Keratinocyte (primary cell): ENCODE measurements at places on chromosomes 1 and 21. TPM values are rescaled to one million over a fixed set of nuclear protein-coding genes. Genes with fewer than 3 reads are reported as not detected.

The NCAM2 gene
- polyA plus RNA-seq, result 0.02 to 0.23 TPM (median 0.16 TPM) in 3 replicates

The RAB3B gene
- polyA plus RNA-seq, result 1.2 to 4.7 TPM (median 2.6 TPM) in 3 replicates

The RAB13 gene
- polyA plus RNA-seq, result 38.3 to 87.1 TPM (median 69.8 TPM) in 3 replicates

The OTUD7B gene
- 6.5 to 8.9 TPM (median 8.7 TPM) in 3 replicates for polyA plus RNA-seq

GRCh38 chr1:184866586-184866985 lies 107.7 kb downstream of the NIBAN1 start:
- peaks cover 5% of the 10 kb centered on the region for H3K27me3 ChIP-seq
- H3K27ac ChIP-seq, result no peak overlapping the region
- H3K36me3 ChIP-seq, result no peaks in the 10 kb centered on the region
- H3K4me3 ChIP-seq, result no peak overlapping the region
- H3K4me1 ChIP-seq, result peaks cover 13% of the 10 kb centered on the region

- no peak overlapping the region for H3K4me3 ChIP-seq
- no peaks in the 10 kb centered on the region for H3K27me3 ChIP-seq
Measured at GRCh38 chr1:83822208-83822607, 176.7 kb downstream of the TTLL7 start.

GRCh38 chr1:37945743-37946702 lies 830 bp downstream of the INPP5B start:
- no peak for DNase-seq
- no peaks in the 10 kb centered on the region for H3K36me3 ChIP-seq
- H3K27me3 ChIP-seq, result no peaks in the 10 kb centered on the region
- no peaks in the 10 kb centered on the region for H3K4me1 ChIP-seq
- no peak overlapping the region for H3K4me3 ChIP-seq

DNA sequence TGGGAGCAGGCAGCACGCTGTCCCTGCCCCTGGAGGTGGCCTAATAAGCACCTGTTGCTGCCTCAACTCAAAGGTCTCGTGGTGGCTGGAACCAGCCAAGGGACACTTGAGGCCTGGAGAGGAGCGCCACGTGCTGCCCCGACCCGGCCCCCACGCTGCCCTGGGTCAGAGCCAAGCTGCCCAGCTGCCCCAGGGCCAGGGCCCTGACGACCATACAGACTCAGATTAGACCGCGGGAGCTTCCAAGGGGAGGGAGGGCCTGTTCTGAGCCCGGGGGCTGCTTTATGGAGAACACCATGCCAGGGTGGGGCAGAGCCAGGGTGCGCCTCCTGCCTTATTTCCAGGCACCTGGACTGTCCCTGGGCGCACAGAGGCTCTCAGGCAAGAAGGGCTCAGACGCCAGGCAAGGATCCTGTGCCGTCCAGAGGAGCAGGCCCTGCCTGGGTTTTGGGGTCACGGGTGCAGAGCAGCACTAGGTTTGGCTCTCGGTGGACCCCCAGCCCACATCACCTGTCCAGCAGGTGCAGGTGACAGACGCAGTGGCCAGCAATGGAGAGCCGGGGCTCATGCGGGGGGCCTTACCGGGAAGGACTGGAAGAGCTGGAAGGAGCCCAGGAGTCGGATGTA lies 18.6 kb downstream of the KRTAP10-1 start:
- H3K27ac ChIP-seq, result no peak overlapping the region
- no peak for DNase-seq
- H3K4me1 ChIP-seq, result no peaks in the 10 kb centered on the region
- no peaks in the 10 kb centered on the region for H3K36me3 ChIP-seq

GRCh38 chr1:211493876-211494653 lies 2.1 kb upstream of the RD3 start:
- H3K27me3 ChIP-seq, result peaks cover 37% of the 10 kb centered on the region
- no peaks in the 10 kb centered on the region for H3K36me3 ChIP-seq
- H3K4me3 ChIP-seq, result no peak overlapping the region
- DNase-seq, result no peak

DNA sequence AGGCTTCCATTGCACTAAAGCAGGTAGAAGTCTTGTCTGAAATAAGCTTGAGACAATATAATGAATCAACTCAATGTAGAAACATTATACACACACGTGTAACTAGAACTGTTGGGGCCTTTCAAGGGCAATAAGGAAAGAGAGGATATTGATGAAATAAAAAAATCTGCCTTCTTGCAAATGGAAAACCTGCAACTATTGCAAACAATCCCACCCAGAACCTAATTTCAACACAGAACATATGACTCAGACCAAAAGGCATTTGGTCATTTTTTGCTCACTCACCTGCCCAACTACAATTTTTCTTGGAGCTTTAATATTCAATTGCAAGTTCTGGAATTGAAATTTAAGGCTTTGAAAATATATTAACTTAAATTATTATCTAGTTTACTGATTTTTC lies 900.1 kb downstream of the TTLL7 start:
- H3K27me3 ChIP-seq, result no peaks in the 10 kb centered on the region
- H3K36me3 ChIP-seq, result no peaks in the 10 kb centered on the region
- H3K4me3 ChIP-seq, result no peak overlapping the region

DNA sequence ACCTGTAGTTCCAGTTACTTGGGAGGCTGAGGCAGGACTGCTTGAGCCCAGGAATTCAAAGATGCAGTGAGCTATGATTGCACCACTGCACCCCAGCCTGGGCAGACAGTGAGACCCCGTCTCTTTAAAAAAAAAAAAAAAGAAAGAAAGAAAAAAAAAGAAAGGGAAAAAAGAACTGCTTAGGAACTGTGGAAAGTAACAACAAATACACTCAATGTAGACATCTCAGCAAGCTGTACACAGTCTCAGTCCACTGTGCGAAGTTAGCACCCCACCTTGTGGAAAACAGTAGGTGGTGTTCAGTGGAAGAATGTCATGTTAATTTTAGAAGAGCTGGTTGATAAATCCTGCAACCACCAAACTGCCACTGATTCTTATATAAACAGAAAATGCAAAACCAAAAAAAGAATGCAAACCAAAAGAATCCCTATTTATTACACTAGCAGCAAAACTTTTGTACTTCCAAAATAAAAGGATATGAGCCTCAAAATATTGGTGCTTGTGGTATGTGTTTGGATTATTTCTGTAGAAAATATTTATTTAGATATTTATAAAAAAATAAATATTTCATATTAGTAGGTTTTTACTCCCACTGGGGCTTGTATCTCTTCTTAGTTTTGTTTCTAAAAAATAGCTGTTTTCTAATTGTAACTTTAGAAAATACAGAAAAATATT lies 31.1 kb downstream of the ALG14 start:
- H3K4me1 ChIP-seq, result peaks cover 28% of the 10 kb centered on the region
- no peak overlapping the region for H3K27ac ChIP-seq
- no peak overlapping the region for H3K4me3 ChIP-seq
- no peaks in the 10 kb centered on the region for H3K27me3 ChIP-seq
- no peaks in the 10 kb centered on the region for H3K36me3 ChIP-seq
- DNase-seq, result no peak
